ENCODE measurements at places on chromosomes 11 and 22.

GRCh38 chr11:59112494-59112893 is 5.5 kb downstream of the FAM111B start:
- no peak for DNase-seq

- no peak for DNase-seq
Observed at GRCh38 chr22:36930041-36930935, 16.9 kb downstream of the CSF2RB start.

DNA sequence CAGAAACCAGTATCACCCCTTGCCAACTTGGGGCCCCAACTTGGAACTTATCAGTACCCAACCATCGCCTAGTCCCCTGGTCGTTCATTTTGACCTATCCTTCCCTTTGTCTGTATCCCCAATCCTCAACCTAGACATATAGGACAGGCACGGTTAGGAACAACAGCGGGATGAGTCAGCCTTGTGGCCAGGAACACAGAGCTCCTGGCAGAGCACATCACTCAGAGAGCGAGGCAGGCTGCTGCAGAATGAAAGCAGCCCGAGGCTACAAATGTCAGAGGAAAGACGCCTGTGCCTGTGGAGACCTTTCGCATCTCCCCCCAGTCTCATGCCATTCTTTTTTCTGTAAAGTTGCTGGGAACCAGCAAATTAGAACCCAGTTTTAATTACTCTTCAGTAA is 14.6 kb downstream of the DKK3 start:
- no peak for DNase-seq

- DNase-seq = no peak
Observed at GRCh38 chr11:9718147-9718546, 54.3 kb downstream of the SWAP70 start.

DNA sequence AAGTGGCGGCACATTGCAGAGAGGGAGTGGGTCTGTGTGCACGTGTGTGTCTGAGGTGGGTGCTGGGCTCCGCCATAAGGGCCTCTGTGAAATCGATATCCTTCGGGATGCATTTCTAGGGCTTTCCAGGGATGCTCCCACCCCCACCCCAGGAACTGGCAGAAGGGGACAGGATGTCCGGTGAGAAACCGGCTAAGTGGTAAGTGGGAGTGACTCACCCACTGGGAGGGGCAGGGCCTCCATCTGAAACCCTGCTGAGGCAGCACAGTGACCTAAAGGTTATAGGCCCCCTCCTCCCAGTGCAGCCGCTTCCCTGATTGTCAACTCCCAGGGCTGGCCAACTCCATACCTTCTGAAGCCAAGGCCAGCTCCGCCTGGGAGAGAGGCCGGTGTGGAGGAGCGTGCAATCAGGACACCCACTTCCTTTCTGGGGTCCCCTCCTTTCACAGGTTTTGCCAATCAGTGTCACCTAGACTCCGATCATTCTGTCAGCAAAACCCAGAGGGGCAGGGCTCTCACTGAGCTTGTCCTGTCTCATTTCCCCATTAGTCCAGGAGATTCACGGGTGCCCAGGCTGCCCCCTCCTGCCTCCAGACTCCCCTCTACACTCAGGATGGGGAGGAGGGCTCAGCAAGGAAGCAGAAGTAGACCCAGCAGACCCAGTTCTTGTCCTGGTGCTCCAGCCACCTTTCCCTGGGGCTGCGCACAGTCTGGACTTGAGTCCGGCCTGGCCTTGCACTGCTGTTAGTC is 44.5 kb downstream of the NECTIN1 start:
- no peak for DNase-seq

DNA sequence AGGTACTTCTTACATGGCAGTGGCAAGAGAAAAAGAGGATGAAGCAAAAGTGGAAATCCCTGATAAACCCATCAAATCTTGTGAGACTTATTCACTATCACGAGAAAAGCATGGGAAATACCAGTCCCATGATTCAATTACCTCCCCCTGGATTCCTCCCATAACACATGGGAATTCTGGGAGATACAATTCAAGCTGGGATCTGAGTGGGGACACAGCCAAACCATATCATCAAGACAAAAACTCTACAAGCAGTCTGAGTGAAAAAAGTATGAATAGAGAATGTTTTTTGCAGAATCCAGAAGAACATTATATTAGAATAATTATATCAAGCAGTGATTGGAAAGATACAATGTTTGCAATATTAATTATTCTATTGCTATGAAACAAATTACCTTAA is 893.7 kb downstream of the FAM181B start:
- DNase-seq = no peak

GRCh38 chr11:66789097-66789890 is 53.9 kb upstream of the RCE1 start:
- DNase-seq = no peak

DNA sequence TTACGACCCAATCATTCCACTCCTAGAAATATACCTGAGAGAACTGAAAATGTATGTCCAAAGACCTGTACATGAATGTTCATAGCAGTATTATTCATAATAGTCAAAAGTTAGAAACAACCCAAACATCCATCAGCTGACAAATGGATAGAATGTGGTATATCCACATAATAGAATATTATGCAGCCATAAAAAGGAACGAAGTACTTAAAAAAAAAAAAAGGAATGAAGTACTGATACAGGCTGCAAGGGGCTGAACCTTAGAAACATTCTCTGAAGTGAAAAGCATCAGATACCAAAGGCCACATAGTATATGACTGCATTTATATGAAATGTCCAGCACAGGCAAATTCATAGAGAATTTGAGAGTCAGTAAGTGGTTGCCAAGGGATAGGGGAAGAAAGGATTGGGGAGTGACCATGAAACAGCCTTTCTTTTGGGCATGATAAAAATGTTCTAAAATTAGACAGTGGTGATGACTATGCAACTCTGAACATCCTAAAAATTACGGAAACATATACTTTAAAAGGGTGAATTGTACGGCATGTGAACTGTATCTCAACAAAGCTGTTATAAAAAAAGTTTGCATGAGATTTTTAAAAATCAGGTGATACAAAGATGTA is 1.8 kb downstream of the TPST2 start:
- no peak for DNase-seq

GRCh38 chr11:77644887-77645286 is 7.3 kb upstream of the CLNS1A start:
- DNase-seq = no peak

- no peak for DNase-seq
Observed at GRCh38 chr11:94007906-94008305, 13.2 kb upstream of the HEPHL1 start.

DNA sequence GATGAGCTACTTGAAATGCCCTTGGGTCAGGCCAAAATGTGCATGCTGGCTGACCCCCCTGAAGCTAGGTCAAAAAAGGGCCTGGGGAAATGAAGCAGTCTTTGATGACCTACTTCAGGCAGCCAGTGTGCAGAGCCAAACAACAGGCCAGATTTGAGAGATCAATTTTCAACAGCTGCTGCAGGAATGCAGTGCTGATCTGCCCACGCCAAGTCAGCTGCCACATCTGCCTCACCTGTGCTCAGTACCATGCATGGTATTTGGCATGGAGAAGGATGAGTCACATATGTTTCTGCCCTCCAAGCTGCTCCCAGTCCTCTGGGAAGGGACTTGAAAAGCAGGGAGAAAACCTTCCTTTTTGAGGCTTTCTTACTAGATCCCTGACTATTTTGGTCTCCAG is 35.8 kb downstream of the MTNR1B start:
- no peak for DNase-seq

- no peak for DNase-seq
Observed at GRCh38 chr11:60206616-60207015, 23.7 kb upstream of the MS4A6A start.

- DNase-seq = no peak
Observed at GRCh38 chr22:27323661-27324060, 477.9 kb downstream of the MN1 start.

GRCh38 chr11:97351939-97352338 is 962.1 kb downstream of the JRKL start:
- no peak for DNase-seq

GRCh38 chr11:46874586-46874985 is 28.5 kb upstream of the CKAP5 start:
- no peak for DNase-seq

DNA sequence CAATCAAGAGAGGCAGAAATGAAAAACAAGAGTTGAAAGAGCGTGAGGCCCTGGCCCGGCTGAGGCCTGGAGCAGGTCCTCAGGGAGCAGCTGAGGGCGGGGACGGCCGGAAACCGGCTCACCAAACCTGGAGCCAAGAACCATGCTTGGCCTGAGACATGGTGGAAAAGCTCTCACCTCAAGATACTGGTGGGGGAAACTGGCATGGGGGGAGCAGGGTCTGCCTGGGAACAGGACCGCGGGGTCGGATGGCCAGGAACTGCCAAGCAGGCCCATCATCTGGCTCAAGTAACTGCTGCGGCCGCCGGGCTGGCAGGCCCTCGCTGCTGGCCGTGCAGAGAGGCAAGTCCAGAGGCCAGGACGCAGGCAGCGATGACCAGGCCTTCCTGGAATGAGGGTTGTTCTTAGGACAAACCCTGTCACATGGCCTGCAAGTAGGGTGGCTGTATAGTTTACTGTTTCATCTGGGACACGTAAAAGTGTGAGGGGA is 18.9 kb upstream of the WNT11 start:
- DNase-seq = no peak

DNA sequence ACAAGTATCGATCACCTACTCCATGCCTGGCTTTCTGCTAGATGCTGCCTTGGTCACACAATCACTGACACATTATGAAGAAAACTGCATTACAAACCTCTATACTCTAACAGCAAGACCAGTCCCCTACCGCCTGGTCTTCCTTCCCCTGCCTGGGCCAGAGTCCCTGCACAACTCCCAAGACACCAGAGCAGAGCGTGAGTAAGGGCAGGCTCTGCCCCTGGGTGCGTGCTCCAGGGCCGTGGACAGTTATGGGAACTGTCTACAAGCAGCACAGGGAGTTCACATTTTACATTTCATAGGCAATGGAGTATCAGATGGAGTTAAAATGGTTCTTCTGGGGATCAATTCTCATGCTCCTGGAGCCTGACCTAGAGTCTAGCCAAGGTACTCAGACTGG is 6.5 kb downstream of the FZD4 start:
- DNase-seq = no peak

DNA sequence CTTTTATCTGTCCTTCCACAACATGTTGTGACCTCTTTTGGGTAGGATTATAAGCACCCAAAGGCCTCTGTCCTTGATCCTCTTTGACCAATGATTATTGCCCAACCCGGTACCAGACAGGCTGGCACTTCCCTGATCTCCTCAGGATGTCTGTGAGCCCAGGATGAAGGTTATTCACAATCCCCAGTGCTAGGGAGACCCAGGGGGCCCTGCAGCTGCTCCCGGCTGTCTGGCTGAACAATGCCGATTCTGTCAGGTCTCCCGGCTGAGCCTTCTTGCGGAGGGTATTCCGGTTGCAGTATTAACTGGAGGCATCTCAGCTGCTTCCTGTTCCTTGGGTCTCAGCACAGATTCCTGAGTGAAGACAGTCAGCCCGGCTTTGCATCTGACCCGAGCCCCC is 71.2 kb upstream of the CDON start:
- DNase-seq = no peak

GRCh38 chr11:72848846-72849466 is 34.7 kb downstream of the ATG16L2 start:
- no peak for DNase-seq

DNA sequence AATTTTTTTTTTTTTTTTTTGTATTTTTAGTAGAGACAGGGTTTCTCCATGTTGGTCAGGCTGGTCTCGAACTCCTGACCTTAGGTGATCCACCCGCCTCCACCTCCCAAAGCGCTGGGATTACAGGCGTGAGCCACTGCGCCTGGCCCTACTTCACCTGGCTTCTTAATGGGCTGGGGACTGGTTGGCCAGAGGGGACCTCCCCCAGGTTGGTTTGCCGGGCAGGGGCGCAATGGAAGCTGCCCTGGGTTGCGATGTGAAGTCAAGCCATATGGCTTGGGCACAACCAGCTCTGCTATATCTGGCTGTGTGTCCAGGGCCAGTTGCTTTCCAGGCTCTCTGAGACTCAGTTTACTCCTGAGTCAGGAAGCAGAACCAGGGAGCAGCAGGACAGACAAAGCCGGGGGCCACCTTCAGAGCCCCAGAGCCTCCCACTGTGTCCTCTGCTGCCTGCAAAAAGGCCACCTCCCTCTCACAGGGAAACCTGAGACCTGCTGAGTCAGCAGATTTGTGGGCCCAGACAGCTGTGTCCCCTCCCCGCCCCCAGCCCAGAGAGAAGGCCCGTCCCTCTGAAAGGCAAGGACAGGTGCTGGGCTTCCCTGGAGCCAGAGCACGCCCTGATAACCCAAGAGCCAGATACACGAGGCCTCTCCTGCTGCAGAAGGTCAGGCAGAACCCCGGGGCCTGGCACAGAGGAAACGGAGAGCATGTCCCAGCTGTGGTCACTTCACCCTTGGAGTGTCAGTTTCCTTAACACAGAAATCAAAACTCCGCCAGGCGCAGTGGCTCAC is 29.2 kb upstream of the DAGLA start:
- no peak for DNase-seq
